ENCODE measurements at places on chromosomes 6 and 20. TPM values are rescaled to one million over a fixed set of nuclear protein-coding genes. Genes with fewer than 3 reads are reported as not detected.

The MLN gene
- total RNA-seq: not detected

The EPB41L1 gene
- 12.0 TPM for total RNA-seq

The GNL1 gene
- total RNA-seq: 53.1 TPM

The CTAGE9 gene
- total RNA-seq: not detected

The ECI2 gene
- total RNA-seq: 88.4 TPM

Measured in placental pericyte (primary cell).